ENCODE measurements at places on chromosomes 1 and 21.

DNA sequence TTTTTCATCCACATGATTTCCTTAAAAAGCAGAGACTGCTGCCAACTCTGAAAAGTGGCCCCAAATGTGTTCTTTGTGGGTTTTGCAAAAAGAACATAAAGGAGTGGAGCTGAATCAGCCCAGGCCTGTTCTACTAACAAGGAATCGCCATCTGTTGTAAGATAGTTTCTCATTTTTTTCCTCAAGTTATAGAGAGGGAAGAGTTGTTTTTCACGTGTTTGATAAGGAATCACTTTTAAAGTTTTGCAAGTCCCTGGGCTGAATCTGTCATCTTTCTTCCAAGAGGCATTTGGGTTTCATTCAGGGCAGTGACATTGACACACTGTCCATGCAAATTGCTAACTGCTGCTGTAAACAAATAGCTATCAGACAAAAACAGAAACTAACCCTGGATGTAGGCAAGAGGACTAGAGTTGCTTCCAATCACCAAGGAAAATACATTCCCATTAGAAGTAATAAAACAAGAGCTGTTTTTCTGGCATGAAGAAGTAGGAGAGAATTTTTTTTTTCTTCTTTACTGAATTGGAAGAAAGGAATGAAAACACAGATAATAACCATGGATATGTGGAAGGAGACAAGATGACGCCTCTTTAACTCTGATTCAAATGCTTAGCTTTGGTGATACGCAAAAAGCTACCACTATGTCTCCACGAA lies 58.8 kb upstream of the TBX15 start:
- no peak overlapping the region for H3K27ac ChIP-seq
- no peaks in the 10 kb centered on the region for H3K27me3 ChIP-seq
- H3K36me3 ChIP-seq = peaks cover 13% of the 10 kb centered on the region
- H3K4me1 ChIP-seq = no peaks in the 10 kb centered on the region
- no peak overlapping the region for H3K4me3 ChIP-seq
- DNase-seq = no peak

DNA sequence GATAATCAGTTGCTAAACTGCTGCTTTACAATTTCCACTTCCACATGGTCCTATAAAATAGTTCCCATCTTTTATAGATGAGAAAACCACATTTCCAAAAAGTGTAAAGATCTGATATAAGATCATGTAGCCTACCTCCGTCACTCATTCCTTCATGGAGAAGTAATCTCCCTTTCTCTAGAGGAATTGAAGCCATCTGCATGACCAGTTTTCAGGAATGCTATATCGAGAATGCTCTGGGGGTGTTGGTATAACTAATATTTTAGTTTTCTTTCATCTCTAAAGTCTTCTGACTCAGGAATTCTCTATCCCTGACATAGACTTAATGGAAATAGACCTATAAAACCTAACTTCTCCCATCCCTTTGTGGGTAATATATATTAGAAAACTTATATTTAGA lies 173.0 kb upstream of the UBE2U start:
- no peaks in the 10 kb centered on the region for H3K36me3 ChIP-seq
- no peaks in the 10 kb centered on the region for H3K4me1 ChIP-seq
- no peak overlapping the region for H3K4me3 ChIP-seq

- H3K36me3 ChIP-seq = peaks cover 23% of the 10 kb centered on the region
- H3K4me3 ChIP-seq = no peak overlapping the region
- peak overlapping the region; percentile 16 for H3K27ac ChIP-seq
- DNase-seq = no peak
- peaks cover 75% of the 10 kb centered on the region for H3K4me1 ChIP-seq
Measured at GRCh38 chr1:167641786-167642500, 11.9 kb downstream of the RCSD1 start.

GRCh38 chr1:206609229-206609991 lies 2.9 kb downstream of the EIF2D start:
- peaks cover 6% of the 10 kb centered on the region for H3K4me1 ChIP-seq
- H3K27me3 ChIP-seq = no peaks in the 10 kb centered on the region
- no peak for DNase-seq
- no peak overlapping the region for H3K27ac ChIP-seq

- H3K36me3 ChIP-seq = no peaks in the 10 kb centered on the region
- no peaks in the 10 kb centered on the region for H3K27me3 ChIP-seq
- no peak for DNase-seq
- H3K4me1 ChIP-seq = no peaks in the 10 kb centered on the region
- H3K27ac ChIP-seq = no peak overlapping the region
Measured at GRCh38 chr1:243407284-243408018, 151.6 kb downstream of the SDCCAG8 start.

- H3K4me1 ChIP-seq = peaks cover 58% of the 10 kb centered on the region
- H3K27me3 ChIP-seq = no peaks in the 10 kb centered on the region
- H3K4me3 ChIP-seq = no peak overlapping the region
- no peak for DNase-seq
Measured at GRCh38 chr1:206706298-206706791, 21.6 kb downstream of the MAPKAPK2 start.

DNA sequence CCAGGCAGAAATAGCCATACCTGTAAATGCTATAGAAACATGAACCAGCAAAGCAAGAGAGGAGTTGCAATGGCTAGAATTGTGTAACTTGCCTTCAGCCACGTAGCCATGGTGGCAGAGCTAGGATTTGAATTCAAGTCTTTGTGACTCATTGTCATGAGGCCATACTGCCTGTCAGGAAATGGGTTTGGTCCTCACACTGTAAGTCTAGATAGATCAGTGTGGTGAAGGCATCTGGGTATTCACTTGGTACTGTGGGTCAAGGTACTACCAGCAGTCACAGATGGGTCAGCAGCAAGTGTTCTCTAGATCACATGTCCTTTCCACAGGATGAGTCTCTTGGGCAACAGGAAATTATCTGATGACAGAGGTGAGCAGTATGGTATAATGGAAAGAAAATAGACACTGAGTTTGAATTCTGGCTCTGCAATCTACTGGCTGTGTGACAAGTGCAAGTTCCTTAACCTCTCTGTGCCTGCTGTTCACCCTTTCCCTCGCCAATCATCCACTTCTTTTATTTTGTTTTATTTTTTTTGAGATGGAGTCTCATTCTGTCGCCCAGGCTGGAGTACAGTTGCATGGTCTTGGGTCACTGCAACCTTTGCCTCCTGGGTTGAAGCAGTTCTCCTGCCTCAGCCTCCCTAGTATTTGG lies 36.9 kb downstream of the FGGY start:
- no peak overlapping the region for H3K4me3 ChIP-seq
- H3K4me1 ChIP-seq = no peaks in the 10 kb centered on the region
- DNase-seq = no peak
- no peaks in the 10 kb centered on the region for H3K36me3 ChIP-seq
- H3K27ac ChIP-seq = no peak overlapping the region
- H3K27me3 ChIP-seq = no peaks in the 10 kb centered on the region

GRCh38 chr1:64051796-64052195 lies 151.6 kb upstream of the UBE2U start:
- H3K27me3 ChIP-seq = no peaks in the 10 kb centered on the region
- H3K27ac ChIP-seq = no peak overlapping the region
- H3K4me3 ChIP-seq = no peak overlapping the region
- H3K4me1 ChIP-seq = no peaks in the 10 kb centered on the region

- H3K27ac ChIP-seq = no peak overlapping the region
- no peak overlapping the region for H3K4me3 ChIP-seq
- H3K27me3 ChIP-seq = no peaks in the 10 kb centered on the region
- H3K4me1 ChIP-seq = no peaks in the 10 kb centered on the region
Measured at GRCh38 chr1:21216835-21217811, 40.4 kb upstream of the EIF4G3 start.

DNA sequence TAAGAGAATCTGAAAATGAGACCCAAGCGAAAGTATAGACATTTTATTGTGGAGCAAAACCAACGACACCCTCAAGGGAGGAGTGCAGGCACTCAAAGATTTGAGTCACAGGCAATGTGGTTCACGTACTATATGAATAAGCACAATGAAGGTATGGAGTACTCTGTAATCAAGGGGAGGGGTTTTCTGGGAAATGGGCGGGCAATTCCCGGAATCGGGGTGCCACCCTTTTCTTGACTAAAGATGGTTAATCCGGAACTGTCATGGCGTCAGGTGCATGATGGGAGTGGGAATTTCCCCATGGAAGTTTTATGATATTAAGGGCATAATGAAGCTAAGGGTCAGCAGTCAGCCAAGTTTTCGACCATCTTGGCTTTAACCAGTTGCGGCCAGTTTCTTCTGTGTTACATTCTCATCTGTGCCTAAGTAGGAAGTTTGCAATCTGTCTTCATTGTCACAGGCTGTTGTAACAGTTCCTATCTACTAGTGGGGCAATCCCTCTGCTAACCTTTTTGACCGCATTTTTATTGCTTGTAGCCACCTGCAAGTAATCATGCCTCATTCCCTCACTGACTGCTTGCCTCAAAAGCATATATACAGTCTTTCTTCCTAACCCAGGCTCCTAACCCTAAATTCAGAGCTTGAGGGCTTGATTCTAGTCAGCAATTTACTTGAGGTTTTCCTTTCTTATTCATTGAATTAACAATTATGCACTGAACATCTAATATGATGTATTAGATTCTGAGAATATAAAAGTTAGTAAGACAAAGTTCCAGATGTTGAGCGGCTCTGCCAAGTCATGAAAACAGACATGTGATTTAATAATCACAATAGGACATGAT lies 775 bp upstream of the AIM2 start:
- no peaks in the 10 kb centered on the region for H3K27me3 ChIP-seq
- H3K4me1 ChIP-seq = peaks cover 16% of the 10 kb centered on the region
- H3K4me3 ChIP-seq = peak overlapping the region; percentile 53
- peak overlapping the region; percentile 84 for H3K27ac ChIP-seq

GRCh38 chr1:205441716-205442050 lies 14.2 kb downstream of the BLACAT1 start:
- H3K27ac ChIP-seq = no peak overlapping the region
- H3K4me3 ChIP-seq = no peak overlapping the region
- no peaks in the 10 kb centered on the region for H3K36me3 ChIP-seq
- DNase-seq = no peak

DNA sequence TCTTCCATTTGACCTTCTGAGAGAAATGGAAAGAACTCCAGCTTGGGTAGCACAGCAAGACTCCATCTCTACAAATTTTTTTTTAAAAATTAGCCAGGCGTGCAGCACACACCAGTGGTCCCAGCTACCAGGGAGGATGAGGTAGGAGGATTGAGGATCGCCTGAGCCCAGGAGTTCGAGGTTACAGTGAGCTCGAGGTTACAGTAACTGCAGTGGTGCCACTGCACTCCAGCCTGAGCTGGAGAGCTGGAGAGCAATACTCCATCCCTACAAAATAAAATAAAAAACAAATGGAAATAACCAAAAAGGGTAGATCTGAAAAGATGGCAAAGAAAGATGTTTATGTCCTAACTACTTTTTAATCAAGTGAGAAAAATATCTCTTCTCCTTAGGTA lies 14.5 kb downstream of the POGZ start:
- peaks cover 13% of the 10 kb centered on the region for H3K36me3 ChIP-seq
- no peaks in the 10 kb centered on the region for H3K4me1 ChIP-seq
- no peak overlapping the region for H3K27ac ChIP-seq
- H3K4me3 ChIP-seq = no peak overlapping the region

GRCh38 chr1:186595969-186596368 lies 84.3 kb downstream of the PTGS2 start:
- no peak overlapping the region for H3K4me3 ChIP-seq
- H3K36me3 ChIP-seq = no peaks in the 10 kb centered on the region
- no peak for DNase-seq
- H3K4me1 ChIP-seq = no peaks in the 10 kb centered on the region
- no peak overlapping the region for H3K27ac ChIP-seq

DNA sequence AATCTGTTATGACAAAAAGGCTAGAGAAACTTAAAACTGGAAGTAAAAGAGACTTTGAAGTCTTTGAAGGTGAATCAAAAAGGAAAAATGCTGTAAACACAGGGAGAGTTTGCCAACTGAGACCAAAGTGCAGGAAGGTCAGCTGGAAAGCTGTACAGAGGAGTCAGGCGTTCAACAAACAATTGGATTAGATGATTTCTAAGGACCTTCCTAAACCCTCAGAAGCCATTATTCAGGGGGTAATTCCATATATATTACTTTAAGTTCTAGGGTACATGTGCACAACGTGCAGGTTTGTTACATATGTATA lies 156.8 kb downstream of the ZBTB18 start:
- no peaks in the 10 kb centered on the region for H3K36me3 ChIP-seq
- DNase-seq = no peak
- H3K4me1 ChIP-seq = no peaks in the 10 kb centered on the region
- H3K4me3 ChIP-seq = no peak overlapping the region
